ENCODE measurements at places on chromosomes 4 and X. TPM values are rescaled to one million over a fixed set of nuclear protein-coding genes. Genes with fewer than 3 reads are reported as not detected.
A peak's percentile ranks its signal among the peaks of the same experiment; 100 is the strongest.

DNA sequence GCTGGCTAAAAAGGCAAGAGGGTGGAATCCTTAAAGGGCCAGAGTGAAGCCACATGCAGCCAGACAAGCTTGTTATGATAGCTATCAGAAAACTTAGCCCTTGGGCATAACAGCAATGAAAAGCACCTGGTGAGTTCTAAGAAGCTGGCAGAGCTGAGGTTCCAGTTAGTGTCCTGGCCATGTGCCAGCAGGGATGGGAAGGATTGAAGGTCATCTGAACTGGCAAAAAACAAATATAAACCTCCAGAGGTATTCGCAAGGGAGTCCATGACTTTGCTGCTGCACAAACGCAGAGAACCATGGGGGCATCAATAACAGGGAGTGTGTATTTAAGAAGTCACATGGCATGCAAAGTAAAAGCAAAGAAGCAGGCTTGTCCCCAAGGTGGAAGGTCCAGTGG lies 208.9 kb downstream of the FAM47A start:
- H3K36me3 ChIP-seq, result no peaks in the 10 kb centered on the region
- no peak overlapping the region for H3K4me3 ChIP-seq
- H3K4me1 ChIP-seq, result no peaks in the 10 kb centered on the region
- H3K27me3 ChIP-seq, result no peaks in the 10 kb centered on the region

The GAGE13 gene
- total RNA-seq, result not detected

DNA sequence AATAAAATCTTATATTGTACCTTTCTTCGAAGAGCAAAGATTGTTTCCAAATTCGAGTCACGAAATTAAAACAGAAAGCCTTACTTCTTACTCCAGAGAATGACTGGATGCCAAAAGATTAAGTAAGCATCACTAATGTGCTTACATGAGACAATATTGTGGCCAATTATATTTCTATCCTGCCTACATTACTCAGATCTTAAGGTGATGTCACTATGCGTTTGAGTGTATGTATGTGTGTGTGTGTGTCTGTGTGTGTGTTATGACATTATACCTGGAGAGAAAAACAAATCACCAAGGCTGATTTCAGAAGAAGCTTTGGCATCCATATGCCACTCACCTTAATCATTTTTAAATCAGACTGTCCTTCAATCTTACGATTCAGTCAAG lies 556.3 kb downstream of the PPARGC1A start:
- H3K4me3 ChIP-seq, result no peak overlapping the region
- ATAC-seq, result no peak
- H3K4me1 ChIP-seq, result no peaks in the 10 kb centered on the region
- H3K27me3 ChIP-seq, result no peaks in the 10 kb centered on the region
- H3K27ac ChIP-seq, result no peak overlapping the region

The TXLNG gene
- 15.9 TPM for total RNA-seq

DNA sequence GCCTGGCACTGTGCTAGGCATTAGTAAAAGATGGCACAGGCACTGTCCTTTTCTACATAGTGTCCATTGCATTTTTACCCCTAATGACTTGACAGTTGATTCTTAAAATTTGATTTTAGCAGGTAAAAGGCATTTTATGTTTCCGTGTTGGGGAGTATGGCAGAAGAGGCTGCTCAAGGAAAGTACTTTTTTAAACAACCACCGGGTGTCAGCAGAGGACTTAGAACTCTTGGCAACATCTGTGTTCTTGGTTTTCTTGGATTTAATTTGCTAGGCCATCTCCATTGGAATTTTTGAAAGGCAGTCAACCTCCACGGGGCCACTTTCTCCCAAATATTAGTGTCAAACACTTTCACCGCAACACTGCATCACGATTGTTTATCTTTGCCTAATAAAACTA lies 102.9 kb downstream of the TSPAN7 start:
- H3K4me1 ChIP-seq, result no peaks in the 10 kb centered on the region
- H3K27me3 ChIP-seq, result no peaks in the 10 kb centered on the region
- peak; percentile 25 for ATAC-seq
- no peak overlapping the region for H3K4me3 ChIP-seq
- H3K36me3 ChIP-seq, result no peaks in the 10 kb centered on the region

GRCh38 chr4:86264241-86264640 lies 95.6 kb downstream of the MAPK10 start:
- no peak overlapping the region for H3K4me3 ChIP-seq
- no peaks in the 10 kb centered on the region for H3K27me3 ChIP-seq
- H3K4me1 ChIP-seq, result no peaks in the 10 kb centered on the region
- H3K36me3 ChIP-seq, result no peaks in the 10 kb centered on the region
- no peak overlapping the region for H3K27ac ChIP-seq

The STS gene
- total RNA-seq, result 5.4 TPM

DNA sequence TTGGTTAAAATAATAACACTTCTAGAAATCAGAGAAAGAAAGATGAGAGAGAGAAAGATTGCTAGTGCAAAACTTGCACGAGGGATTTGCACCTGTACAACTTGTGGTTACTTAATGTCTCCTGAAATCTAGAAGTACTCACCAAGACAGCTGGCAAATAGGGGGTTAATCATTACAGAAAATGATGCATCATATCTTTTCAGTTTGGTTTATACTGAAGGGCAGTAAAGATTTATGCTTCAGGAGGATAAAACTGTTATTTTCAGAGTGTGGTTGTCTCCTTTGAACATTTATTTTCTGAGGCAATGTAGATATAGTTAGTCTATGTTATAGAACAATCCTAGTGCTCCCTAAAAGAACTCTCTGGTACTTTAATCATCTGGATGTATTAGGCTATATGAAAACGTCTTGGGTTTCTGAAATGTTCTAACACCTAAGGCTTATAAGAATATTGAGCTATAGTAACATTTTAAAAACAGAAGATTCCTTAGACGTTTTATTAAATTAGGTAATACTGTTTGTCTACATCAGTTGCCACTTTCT lies 13.3 kb downstream of the ATOH1 start:
- no peaks in the 10 kb centered on the region for H3K4me1 ChIP-seq
- no peak overlapping the region for H3K27ac ChIP-seq
- peaks cover 24% of the 10 kb centered on the region for H3K27me3 ChIP-seq
- ATAC-seq, result no peak
- H3K36me3 ChIP-seq, result no peaks in the 10 kb centered on the region
- H3K4me3 ChIP-seq, result no peak overlapping the region

GRCh38 chr4:184825141-184825895 lies 450 bp downstream of the ACSL1 start:
- no peaks in the 10 kb centered on the region for H3K27me3 ChIP-seq
- peak overlapping the region; percentile 51 for H3K4me3 ChIP-seq
- H3K36me3 ChIP-seq, result no peaks in the 10 kb centered on the region
- peak overlapping the region; percentile 92 for H3K27ac ChIP-seq
- peak; percentile 61 for ATAC-seq
- H3K4me1 ChIP-seq, result peaks cover 34% of the 10 kb centered on the region

GRCh38 chrX:122220644-122221373 lies 963.3 kb upstream of the GRIA3 start:
- H3K27me3 ChIP-seq, result no peaks in the 10 kb centered on the region
- ATAC-seq, result no peak
- H3K4me1 ChIP-seq, result no peaks in the 10 kb centered on the region
- H3K36me3 ChIP-seq, result no peaks in the 10 kb centered on the region
- no peak overlapping the region for H3K4me3 ChIP-seq
- no peak overlapping the region for H3K27ac ChIP-seq
